MG63 (cell line): ENCODE measurements at places on chromosomes 3 and 15.

DNA sequence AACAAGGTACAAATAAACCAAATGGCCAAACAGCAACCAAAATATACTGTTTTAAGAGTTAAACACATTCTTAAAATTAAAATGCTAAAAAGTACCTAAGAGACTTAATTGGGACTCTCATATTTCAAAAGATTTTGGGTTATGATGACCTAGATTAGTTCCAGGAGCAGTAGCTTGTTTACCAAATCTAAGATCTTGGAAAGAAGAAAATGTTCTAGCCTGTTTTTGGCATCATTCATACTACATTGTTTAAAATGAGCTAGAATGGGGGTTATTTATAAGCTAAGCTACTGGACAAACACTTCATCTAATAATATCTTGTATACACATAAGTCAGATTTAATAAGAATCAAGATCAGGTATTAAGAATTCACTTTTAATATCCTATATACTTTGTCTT is 22.8 kb downstream of the ATOSA start:
- DNase-seq = no peak

DNA sequence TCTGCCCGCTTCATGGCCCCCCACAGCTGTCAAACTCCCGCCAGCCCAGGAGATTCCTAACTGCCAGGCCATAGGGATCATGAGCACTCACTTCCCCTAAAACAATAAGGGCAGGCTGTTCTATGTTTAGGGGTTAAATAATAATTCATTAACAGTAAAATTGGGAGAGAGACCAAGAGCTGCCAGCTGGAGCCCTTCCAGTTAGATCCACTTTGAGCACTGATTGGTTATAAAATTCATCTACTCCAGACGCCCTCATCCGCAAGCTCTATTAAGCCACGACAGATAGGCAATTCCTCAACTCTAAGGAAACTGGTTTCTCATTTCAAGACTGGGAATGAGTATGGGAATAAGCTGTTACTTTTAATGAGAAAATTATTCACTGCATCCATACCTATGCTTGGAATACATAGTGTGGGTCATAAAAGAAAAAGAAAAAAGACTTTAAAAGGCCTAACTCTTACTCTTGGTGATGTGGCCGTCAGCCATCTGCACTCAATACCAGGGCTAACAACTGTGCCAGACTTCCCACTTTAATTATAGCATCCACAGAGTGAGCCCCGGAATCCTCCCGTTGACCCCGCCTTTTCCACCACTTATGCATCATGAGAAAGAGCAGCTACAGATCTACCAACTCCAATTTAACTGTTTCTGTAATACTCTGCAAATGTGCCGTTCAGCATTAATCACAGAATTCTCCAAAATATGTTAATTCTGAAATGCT is 44.5 kb downstream of the IL17RD start:
- no peak for DNase-seq

DNA sequence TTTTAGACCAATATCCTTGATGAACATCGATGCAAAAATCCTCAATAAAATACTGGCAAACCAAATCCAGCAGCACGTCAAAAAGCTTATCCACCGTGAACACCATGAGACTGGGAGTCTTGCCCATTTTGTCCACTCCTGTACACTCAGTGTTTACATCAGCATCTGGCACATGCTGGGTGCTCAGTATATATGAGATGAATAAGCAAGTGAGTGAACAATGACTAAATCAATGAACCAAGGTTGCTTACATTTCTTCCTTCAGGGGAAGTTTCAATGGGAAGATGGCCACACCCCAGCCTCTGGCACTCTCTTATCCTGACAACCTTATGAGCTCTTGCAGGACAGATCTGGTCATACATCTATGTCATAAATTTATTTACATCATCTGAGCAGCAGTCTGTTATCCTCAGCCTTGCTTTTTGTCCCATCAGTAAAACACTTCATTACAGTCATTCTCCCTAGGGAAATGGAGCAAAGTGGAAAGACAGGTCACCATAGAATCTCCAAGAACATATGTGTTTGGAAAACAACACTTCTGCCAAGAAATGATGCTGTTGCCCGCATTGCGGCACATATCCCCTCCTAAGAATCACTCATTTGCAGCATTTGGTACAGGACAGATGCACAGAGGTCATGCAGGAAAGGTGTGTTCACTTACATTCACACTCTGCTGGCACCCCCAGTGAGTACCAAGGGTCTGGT is 171.8 kb upstream of the EIF1B start:
- peak; percentile 88 for DNase-seq

DNA sequence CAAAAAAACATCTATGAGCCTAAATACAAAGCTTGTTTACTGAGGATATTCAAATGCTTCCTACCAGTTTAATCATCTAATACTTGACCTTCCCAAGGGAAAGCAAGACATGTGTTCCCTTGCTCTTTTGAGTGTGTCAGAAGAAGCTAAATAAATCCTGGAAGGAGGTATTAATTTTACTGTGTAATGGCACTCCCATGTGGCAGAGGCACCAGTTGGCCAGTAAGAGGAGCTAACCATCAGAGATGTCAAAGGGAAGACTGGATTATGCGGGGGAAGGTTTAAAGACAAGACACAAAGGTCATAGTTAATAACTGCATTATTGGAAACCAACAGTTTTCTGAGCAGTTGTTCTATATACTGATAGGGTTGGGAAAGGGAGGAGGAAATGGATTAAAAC is 125.1 kb downstream of the SUCLG2 start:
- DNase-seq = no peak

GRCh38 chr3:195036203-195036505 is 234.8 kb downstream of the XXYLT1 start:
- no peak for DNase-seq

- DNase-seq = peak; percentile 14
Measured at GRCh38 chr3:3799173-3800079, at the start of gene LRRN1. TSS of gene LRRN1 (plus strand) at chr3:3799431. CDS start at chr3:3844642, 45,211 bp downstream.

GRCh38 chr3:77816366-77816765 is 776.5 kb downstream of the ROBO2 start:
- no peak for DNase-seq

- peak; percentile 42 for DNase-seq
Measured at GRCh38 chr3:108090049-108090700, 656 bp downstream of the CD47 start.

DNA sequence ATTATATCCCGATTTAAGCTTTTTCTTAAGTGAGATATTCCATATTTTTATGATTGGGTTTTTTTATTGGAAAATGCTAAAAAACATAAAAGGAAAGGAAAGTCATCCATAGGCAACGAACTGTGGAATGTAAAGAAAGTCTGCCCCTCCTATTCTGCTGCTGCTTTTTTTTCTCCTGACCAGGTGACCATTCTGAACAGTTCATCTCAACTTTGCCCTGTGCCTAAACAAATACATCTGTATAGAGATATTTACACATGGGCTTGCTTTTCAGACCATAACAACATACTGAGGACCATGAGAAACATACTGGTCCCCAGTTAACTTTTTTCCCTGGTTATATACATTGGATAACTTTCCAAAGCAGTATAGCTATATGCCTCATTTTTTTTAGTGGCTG is 18.9 kb upstream of the MLF1 start:
- no peak for DNase-seq

- DNase-seq = no peak
Measured at GRCh38 chr15:50687302-50687902, 805 bp upstream of the TRPM7 start.

DNA sequence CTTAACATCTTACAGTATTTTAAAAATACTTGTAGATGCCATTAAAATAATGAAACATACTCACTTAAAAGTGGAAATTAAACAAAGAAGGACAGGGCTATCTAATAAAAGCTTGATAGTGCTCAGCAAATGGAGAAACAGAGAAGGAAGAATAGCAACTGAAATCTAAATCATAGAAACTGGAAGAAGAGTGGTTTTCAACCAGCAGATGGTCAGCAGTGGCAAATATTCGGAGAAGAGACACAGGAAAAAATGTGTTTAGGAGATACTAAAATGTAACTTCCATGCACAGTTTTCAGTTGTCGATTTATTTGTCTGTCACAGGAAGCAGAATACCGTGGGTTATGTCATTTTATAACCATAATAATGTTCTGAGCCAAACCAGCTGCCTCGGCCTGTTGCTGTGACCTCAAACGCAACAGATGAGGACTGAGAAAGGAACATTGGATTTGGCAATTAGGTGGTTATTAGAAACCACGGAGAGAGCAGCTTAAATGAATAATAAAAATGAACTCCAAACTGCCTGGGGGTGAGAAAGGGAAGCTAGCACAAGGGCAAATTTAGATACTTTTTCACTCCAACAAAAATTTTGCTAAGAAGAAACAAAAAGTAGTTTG is 246.6 kb upstream of the KCNMB2 start:
- no peak for DNase-seq

DNA sequence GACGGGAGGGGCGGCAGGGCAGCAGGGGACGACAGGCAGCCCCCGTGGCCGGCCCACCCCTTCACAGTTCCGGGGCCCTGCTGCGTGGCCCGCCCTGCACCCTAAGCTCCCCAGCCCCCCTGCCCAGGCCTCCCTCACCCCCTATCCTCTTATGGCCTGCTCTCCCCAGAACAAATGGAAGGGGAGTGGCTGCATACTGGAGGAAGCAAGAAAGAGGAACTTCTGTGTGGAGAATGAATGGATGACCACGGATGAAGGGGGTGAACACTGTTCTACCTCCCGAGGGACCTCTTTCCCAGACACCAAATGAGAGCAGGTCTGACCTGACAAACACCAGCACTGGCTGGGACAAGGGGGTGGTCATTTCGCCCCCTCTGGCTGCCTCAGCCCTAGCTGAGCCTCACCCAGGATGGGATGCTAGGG is 25.0 kb downstream of the SEC61A1 start:
- DNase-seq = no peak

DNA sequence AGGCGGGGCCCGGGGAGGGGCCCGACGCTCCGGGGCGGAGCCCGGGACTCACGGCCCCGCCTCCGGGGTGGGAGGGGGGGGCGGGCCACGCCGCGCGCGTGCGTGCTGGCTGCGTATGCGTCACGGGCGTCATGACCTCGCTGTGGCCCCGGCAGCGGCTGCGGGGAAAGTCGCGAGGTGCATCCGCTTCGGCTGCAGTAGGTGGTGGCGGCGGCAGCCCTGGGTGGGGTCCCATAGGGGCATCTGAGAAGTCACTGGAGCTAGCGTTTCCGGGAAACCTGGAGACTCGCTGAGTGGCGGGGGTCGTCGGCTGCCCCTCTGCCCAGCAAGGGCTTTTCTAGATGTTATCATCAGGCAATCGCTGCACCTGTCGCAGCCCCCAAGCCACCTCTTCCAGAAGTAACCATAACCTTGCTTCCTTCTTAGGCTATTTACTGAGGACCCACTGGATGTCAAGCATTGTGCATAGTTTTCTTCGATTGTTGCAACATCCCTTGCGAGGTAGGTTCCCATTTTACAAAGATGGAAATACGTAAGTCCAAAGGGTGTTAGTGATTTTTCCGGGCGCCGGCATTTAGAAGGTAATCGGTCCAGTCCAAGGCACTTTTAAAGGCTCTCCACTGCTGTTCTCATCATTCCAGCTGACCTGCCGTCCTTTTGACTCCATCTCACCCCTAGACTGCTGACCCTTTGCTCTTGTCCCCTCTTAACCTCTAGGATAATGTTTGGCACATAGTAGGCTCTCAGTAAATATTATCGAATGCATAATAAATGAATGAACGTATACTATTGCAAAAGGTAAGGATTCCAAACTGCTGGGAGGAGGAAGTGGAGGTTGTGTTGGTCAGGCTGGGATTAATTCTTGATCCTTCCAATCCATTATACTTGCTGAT is at the start of gene GDPGP1:
Gene GDPGP1, plus strand, starts transcription at position 114 of the 893 bp plus-strand sequence. CDS start 6,700 bp downstream, outside the sequence.
- DNase-seq = no peak

- no peak for DNase-seq
Measured at GRCh38 chr3:180690061-180690460, 10.8 kb upstream of the CCDC39 start.

DNA sequence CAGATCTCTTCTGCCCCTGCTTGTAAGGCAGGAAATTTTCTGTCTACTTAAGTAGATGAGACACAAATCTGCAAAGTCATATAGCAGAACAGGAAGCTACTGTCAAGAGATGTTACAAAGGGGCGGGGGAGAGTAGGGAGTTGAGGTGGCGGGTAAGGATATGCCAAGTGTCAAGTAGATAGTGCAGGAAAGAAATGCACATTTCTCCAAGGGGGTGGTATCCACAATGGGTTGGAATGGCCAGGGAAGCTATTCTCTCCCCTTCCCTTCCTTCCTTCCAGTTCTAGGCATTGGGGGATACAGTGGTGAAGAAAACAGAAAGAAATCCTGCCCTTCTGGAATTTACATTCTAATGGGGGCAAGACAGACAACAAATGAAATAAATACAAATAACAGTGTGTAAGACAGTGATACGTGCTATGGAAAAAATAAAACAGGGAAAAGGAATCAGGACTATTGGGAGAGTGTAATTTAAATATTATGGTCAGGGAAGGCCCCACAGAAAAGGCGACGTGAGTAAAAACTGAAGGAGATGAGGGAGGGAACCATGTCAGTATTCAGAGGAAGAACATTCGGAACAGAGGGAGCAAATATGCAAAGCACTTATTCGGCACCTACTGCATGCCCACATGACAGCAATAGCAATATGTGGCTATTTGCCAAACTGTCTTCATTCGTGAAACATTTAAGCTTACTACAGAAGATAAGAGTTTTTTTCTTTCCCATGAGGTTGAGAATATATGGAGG is 42.8 kb upstream of the RNU6-1 start:
- DNase-seq = no peak

GRCh38 chr15:77836121-77836692 is 203.5 kb upstream of the LINGO1 start:
- DNase-seq = peak; percentile 29

DNA sequence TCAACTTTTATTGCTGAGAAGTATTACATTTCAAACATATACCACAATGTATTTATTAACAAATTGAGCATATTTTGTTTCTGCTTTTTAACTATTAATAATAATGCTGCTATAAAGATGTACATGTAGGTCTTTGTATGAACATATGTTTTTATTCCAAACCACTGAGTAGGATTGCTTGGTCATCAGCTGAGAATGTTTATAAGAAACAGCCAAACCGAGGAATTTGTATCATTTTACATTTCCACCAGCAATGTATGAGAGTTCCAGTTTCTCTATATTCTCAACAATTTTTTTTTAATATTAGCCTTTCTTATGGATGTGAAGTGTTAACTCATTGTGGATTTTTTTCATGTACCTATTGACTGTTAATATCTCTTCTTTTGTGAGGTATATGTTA is 119.5 kb upstream of the MDFIC2 start:
- no peak for DNase-seq

DNA sequence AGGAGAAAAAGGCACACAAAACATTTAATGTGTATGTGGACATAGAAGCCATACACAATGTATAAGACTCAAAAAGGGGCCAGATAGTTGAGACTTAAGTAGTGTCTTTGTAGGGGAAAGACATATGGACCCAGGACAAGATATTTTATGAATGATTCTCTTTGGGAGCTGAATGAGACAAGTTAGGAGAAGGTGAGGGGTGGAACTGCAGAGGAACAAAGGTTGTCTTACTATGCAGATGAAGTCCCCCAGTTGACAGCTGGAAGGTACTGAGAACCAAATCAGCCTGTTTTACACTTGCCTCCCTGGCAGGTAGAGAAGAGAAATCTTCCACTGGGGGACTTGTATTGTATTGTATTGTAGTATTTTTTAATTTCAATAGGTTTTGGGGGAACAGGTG is 14.9 kb upstream of the GCNT3 start:
- no peak for DNase-seq

GRCh38 chr3:195931582-195932273 is 23.4 kb upstream of the TNK2 start:
- DNase-seq = no peak
